ENCODE measurements at places on chromosomes 2 and 18.

- DNase-seq = peak; percentile 36
These were observed 1.3 kb downstream of the AMMECR1L start for GRCh38 chr2:127884436-127884835.

DNA sequence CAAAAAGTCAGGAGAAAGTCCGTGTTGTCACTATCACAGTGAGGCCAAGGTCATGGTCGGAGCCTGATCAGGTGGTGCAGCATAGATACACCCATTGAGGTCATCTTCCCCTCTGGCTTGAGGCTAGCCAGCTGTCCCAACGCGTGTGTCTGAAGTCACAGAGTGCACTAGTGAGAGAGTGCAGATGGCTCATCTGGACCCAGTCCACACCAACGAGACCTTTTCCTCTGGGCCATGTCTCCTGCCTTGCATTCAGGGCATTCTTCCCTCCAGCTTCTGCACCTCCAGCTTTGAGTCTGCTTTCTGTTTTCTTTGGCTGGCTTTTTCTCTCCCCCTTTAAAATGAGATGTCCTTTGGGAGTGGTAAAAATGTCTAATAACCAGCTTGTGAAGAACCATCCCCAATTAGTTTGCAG is 146.9 kb downstream of the TDRD15 start:
- DNase-seq = no peak

- no peak for DNase-seq
These were observed 4.4 kb downstream of the ANKRD44 start for GRCh38 chr2:197306024-197306695.

DNA sequence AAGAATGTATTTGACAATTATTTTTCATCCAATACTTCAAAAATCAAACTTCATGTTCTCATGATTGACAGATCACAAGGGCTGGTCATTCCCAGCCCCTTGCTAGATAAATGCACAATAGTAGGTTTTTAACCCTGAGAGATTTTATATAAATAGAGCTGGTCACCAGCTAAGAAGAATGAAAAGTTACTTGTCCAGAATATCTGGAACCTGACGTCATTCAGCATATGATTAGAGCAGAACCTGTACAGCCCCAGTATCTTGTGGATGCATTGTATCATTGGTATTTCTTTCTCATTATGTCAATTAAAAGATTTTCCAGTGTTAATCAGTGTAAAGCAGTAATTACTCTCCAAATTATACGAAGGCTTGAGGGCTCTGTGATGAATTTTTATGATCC is 202.8 kb upstream of the RND3 start:
- DNase-seq = no peak

DNA sequence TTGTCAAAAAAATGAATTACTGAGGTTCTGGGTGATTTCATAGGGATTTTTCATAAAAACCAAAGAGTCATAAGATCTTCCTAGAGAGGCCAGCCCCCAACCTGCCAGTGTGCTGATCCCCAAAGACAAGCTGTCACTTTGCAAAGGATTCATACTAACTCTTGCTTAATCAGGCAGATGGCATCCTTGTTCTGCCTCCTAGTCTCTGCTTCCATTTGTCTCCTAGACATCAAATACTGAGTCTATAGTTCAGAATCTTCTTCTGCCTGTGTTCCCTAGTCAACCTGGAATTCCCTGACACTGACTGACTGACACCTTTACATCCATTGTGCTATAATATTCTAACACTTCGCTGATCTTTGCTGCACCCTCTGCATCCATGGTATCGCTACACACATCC is 84.9 kb downstream of the SLC8A1 start:
- no peak for DNase-seq

- no peak for DNase-seq
These were observed 1.3 kb downstream of the VWA3B start for GRCh38 chr2:98088261-98088660.

GRCh38 chr18:6013171-6013810 is 118.0 kb upstream of the TMEM200C start:
- DNase-seq = no peak

DNA sequence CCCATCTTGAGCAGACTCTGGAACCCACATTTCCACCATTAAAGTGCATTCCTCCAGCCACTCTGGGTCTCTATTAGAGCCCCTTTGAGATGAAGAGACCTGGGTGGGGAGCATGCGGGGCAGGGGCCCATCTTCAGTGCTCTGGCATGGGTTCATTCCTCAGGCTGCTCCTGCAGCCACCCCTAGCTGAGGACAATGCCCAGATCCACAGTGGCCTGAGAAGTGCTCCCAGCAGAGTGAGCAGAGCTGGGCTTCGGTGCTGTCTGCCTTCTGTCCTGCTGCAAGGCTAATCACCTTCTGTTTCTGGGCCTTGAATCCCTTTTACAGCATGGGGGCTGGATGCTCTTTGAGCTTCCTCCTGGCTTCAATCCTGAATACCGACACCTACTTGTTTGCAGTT is 169.8 kb downstream of the TRIM43 start:
- no peak for DNase-seq

- no peak for DNase-seq
These were observed 254.5 kb downstream of the KLHL29 start for GRCh38 chr2:23639406-23639982.

DNA sequence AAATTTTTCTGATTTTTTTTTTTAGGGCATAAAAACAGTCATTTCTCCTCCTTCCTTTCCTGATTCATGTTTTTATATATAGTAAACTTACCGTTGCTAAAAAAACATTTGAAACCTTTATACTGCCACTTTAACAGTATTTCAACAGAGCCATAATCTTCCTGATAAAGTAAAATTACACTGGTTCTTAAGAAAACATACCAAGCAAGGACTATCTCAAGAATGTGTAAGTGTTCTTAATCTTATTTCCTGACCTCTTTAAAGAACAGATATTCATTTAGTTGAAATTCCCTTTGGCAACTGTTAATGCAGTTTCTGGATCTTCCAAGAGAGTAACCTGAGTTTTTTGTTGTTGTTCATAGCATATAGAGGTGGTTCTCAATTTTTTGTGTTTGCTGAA is 26.6 kb upstream of the COLEC12 start:
- DNase-seq = no peak

DNA sequence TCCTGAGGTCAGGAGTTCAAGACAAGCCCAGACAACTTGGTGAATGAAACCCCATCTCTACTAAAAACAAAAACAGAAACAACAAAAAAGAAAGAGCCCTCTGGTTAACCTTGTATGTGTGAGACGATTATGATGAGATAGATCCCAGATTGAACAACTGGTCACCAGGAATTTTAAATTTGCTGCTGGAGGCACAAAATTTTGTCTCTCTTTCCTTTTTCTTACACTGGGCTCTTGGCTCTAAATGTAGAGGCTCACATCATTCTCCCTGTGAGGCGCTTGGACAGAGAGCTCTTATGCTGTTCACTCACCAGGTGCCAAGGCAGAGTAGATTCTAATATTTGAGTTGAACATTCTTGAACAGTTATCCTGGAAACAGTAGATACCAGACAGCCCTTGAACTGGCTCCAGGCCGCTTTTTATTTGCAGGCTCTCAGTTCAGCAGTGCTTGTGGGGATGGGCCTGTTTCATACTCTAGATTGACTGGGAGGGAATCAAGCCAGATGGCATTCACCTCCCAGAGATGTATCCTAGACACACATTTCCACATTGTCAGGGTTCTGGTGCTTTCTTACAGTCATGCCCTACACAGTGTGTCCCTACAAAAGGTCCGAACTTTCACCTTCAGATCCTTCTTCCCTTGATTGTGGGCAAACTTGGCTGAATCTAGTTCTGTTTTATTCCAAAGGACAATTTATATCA is 1159.6 kb downstream of the RPIA start:
- no peak for DNase-seq

DNA sequence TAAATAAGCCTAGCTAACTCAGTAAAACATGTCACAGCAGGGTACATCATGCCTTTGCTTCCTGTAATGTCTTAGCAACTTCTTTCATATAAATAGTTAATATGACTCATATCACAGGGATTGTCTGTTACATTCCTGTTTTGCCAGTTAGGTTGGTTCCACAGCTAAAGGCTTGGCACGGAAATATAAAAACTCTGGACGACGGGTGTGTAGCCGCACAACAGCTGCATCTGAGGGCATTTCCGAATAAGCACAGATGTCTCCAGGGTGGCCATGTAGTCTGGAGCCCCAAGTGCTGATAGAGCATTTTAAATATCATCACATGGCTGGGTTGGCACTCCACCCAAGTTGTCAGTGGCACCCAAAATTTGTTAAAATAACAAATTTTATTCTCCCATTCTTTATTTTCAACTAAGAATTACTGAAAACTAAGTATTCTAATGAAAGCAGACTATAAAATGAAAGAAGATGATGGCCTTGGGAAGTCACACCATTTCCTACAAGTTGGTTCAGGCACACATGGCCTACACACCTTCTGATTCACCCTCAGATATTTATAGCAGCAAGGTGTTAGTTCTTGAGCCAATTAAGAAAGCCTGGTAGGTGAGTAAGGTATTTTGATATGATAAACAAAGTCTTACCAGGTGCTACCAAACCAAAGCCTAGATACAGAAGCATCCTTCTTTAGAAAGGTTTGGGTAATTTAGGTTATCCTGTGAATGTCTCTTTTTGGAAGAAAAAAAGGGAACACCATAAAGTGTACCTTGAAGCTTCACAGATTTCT is 61.8 kb upstream of the STK17B start:
- DNase-seq = no peak

DNA sequence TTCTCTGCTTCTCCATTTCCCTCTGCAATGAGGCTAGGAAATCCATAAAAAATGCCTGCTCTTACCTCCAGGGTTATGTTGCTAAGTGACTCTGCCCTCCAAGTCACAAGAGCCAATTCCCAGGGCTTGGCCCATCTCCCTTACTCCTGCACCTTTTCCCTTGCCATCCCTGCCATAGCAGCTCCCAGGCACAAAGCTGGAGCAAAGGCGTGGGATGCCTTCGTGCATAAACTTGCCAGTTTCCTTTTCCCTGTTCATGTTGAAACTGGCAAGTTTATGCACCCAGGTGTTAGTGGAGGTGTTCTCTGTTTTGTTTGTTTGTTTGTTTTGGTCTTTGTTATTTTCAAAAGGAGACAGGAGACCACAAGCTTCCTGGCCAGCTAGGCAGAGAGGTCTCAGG is 195.1 kb downstream of the ACKR3 start:
- no peak for DNase-seq

DNA sequence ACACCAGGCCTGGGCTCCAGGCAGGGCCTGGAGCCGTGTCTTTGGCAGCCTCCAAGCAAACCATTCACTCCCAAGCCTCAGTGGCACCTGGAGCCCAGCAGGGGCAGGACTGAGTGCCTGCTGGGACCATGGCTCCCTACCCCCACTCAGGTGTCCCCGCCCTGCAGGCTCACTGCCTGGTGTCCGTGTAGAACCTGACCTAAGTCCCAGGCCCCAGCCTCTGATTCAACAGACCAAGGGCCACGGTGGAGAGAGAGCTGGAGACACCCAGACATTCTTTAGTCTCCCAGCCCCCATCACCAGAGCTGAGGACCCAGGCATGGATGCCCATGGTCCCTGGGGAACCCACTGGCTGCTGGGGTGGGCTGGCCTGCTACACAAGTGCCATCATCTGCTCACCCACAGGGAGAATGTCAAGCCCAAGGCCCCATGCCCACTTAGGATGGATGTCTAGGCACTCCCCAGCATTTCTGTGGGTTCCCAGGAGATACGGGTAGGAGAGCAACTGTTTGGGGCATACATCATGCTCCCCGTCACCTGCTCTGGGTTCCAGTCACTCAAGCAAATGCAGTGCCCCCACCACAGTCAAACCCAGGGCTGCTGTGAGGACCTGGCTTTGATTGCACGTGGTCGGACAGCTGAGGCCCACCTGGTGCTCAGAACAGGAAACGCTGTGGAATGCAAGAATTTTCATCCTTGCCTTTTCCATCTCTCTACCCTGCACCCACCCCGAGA is 42.9 kb upstream of the ATG16L1 start:
- no peak for DNase-seq

GRCh38 chr2:191066197-191066918 is 52.4 kb upstream of the STAT1 start:
- no peak for DNase-seq

GRCh38 chr2:63743170-63743981 is 98.3 kb upstream of the UGP2 start:
- no peak for DNase-seq

GRCh38 chr2:112542984-112543661 is 858 bp downstream of the POLR1B start:
- no peak for DNase-seq

GRCh38 chr18:6885006-6885481 is 155.5 kb downstream of the ARHGAP28 start:
- no peak for DNase-seq

GRCh38 chr2:129301431-129301913 is 678.0 kb upstream of the RAB6C start:
- DNase-seq = no peak

GRCh38 chr2:890791-891190 is 59.9 kb upstream of the SNTG2 start:
- DNase-seq = no peak

DNA sequence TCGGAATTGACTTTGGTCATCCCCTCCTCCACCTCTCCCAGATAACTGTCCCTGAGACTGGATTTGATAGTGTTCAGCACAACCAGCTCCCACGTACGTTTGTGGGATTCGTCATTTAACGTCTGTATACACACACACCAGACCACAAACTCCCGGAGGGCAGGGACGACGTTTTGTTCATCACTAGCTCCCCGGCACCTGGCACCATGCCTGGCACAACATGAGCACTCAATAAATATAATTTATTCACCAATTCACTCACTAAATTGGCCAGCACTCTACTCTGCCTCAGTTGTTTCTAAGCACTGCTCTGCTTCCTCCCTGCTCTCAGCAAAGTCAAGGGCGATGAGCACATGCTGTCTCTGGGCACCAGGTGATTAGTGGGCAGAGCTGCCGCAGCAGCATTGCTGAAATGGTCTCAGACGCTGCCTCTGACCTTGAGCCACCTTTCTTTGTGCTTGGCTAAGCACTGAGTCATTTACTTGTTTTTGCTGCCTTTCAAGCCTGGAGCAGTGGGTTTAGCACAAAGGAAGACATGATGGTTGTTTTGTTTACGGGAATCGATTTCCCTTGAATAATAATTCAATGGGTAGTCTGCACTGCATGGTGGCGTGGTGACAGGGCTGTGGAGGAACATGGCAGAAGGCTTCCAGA is 19.3 kb upstream of the LOXHD1 start:
- DNase-seq = no peak

DNA sequence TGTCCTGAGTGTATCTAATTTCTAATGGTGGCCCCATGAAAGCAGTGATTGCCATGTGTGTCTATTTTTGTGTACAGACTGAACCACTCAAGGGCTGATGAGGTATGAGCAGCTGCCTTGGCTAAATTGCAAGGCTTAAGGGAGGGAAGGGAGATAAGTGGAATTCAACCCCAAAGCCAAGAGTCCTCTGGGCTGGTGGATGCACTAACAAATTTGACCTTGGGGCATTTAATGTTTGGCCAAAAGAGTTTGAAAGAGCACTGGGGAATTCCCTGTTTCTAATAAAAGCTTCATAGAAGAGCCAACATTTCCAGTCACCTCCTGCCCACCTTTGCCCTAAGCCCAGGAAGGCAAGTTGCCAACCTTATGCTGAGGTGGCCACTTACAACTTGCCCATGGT is 172.1 kb downstream of the SETBP1 start:
- no peak for DNase-seq

DNA sequence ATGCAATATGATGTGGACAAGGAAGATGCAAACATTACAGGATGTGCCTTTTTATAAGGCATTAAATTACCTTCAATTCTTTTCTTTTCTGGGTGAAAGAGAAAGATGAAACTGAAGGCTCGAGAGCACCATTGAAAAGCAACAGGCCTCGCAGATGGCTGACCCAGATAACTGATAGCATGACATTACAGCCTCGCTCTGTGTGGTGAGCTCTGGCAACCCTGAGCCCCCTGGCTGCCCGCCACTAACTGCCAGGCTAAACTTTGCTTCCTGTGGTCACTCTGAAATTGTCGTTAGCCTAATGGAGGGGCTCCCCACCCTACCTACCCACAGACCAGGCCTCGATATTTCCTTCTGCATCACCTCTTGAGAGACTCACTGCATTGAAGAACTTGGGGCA is 516.8 kb upstream of the FANCL start:
- no peak for DNase-seq

Measured in AG04449 (cell line).